ENCODE measurements at places on chromosomes 7 and 10. TPM values are rescaled to one million over a fixed set of nuclear protein-coding genes. Genes with fewer than 3 reads are reported as not detected.

- DNase-seq = no peak
Measured at GRCh38 chr7:43764807-43765491, 6.5 kb downstream of the BLVRA start.

DNA sequence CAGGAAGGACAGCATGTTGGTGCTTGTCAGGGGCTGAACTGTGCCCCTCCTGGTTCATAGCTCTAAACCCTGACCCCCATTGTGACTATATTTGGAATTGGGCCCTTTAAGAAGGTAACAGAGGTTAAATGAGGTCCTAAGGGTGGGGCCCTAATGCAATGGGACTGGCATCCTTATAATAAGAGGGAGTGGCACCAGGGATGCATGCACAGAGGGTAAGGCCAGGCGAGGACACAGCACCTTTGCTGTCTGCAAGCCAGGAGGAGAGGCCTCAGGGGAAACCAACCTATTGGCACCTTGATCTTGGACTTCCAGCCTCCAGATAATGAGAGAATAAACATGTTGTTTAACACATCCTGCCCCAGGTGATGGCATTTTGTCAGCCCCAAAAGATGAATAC is 61.3 kb upstream of the EBF3 start:
- DNase-seq = no peak

The AKR1C8 gene
- polyA plus RNA-seq = not detected

DNA sequence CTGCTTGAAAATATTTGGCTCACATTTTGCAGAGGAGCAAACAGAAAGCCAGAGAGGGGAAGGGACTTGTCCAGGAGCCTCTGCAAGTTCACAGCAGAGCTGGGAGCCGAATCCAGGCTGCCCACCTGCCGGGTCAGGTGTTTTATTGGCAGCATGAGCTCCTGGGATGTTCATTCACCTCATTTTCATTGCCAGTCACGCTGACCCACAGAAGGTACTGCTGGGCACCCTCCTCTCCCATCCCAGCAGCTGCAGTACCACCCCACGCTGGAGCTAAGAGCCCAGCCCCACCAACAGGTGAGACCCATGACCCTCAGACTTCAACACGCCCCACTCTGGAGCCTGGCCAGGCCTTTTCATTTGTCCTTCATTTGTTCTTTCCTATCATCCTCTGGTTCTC is 102.7 kb downstream of the GRID1 start:
- DNase-seq = no peak

GRCh38 chr10:14879124-14879927 is 660 bp downstream of the SUV39H2 start:
- DNase-seq = peak; percentile 10
